Pons (tissue), 1 donor: ENCODE measurements at places on chromosomes 7 and 10.

DNA sequence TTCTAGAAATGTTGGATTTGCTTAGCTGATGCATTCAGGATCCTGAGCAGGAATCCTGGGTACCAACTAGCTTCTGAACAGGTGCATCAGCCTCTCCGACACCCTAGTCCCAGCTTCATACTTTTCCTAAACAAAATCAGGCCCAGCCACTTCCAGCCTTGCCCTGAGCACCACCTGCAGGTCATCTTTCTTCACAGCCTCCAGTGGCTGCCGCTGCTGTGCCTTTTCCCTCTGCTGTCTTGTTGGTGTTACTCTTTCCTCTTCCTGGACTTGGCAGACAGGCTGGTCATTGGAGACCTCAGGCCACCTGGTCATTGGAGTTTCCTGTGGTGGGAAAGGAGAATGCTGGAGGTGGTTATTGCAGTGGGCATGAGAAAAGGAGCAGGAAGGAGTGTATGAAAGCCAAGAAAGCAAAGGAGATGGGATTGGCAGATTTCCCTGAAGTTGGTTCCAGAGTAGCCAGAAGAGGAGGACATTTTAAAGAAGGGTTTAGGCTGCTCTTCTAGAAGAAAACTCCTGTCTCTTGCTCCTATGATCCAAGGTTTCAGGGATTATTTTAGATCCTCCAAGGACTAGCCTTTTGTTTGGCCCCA lies 48.2 kb upstream of the NFKB2 start:
- DNase-seq = peak; percentile 17

- no peak for DNase-seq
Observed at GRCh38 chr10:118965645-118966044, 63.9 kb upstream of the NANOS1 start.

DNA sequence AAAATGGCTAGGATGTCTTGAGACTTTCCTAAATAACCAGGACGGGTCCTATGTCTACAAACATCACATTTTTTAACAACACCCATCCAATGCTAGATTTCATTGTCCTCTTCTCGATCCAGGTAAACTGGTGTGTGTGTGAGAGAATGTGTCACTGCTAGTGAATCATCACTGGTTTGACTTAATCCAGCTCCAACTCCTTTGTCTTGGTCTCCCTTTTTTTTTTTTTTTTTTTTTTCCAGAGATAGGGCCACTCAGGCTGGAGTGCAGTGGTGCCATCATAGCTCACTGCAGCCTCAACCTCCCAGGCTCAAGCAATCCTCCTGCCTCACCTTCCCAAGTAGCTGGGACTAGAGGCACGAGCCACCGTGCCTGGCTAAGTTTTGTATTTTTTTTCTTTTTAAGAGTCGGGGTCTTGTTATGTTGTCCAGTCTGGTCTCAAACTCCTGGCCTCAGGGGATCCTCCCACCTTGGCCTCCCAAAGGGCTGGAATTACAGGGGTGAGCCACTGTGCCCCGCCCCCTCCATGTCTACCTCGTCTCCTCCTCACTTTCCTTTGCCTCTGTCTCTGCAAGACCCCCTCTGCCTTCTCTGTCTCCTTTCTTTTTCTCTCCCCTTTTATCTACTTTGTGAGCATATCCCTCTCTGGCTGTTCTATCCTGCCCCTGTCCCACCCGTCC lies 2.2 kb upstream of the UFSP1 start:
- no peak for DNase-seq

GRCh38 chr10:49830846-49831245 lies 68.7 kb upstream of the OGDHL start:
- no peak for DNase-seq

DNA sequence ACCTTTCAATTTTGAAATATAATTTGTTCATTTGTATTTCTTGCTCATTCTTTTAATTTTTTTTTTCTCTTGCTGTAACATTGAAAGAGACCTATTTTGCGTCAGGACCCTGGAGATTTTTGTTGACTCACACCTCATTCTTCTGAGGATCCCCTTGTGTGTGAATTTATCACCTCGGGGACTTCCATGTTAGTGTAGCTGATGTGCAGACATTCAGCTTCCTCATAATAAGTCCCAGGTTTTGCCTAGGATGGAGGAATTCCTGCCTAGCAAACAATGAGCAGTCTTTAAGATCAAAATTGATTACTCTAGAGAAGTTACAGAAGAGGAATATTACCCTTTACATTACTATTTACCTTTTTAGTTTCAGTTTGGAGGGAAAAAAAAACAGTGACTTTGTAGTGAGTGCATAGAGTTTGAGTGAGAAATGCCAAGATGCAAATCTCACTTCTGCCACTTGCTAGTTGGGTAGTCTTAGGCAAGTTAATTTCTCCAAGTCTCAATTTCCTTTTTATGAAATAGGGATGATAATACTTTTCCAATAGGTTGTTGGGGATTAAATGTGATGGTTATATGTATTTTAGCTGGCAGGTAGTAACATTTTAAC lies 14.3 kb downstream of the TES start:
- no peak for DNase-seq
